IMR-90 (cell line): ENCODE measurements at places on chromosomes 7 and 10.

- no peaks in the 10 kb centered on the region for H3K4me1 ChIP-seq
- H3K4me3 ChIP-seq, result no peak overlapping the region
- no peaks in the 10 kb centered on the region for H3K27me3 ChIP-seq
- no peak overlapping the region for H3K27ac ChIP-seq
Measured at GRCh38 chr7:20596653-20597052, 18.8 kb upstream of the ABCB5 start.

DNA sequence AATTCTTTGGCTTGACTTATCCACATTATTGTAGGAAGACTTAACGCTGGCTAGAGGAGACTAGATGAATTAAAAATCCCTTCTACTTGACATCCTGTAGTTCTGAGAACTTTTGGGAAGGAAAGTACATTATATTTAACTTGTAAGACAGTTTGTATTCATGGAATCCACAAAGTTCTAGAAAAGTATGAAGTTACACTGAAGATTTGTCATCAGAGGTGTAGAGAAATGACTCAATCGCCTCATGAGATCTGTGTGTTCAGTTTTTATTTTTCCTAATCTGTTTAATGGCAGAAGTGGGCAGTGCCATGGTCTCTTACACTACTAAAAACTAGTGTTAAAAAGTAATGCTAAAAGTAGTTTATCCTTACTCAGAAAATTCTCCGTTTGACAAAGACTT lies 89.1 kb upstream of the SMIM30 start:
- no peaks in the 10 kb centered on the region for H3K36me3 ChIP-seq
- no peak for DNase-seq
- H3K4me1 ChIP-seq, result no peaks in the 10 kb centered on the region
- no peaks in the 10 kb centered on the region for H3K27me3 ChIP-seq

GRCh38 chr7:147570390-147570789 lies 1020.2 kb upstream of the C7orf33 start:
- no peaks in the 10 kb centered on the region for H3K27me3 ChIP-seq
- no peak overlapping the region for H3K4me3 ChIP-seq
- no peak overlapping the region for H3K27ac ChIP-seq
- H3K4me1 ChIP-seq, result no peaks in the 10 kb centered on the region

DNA sequence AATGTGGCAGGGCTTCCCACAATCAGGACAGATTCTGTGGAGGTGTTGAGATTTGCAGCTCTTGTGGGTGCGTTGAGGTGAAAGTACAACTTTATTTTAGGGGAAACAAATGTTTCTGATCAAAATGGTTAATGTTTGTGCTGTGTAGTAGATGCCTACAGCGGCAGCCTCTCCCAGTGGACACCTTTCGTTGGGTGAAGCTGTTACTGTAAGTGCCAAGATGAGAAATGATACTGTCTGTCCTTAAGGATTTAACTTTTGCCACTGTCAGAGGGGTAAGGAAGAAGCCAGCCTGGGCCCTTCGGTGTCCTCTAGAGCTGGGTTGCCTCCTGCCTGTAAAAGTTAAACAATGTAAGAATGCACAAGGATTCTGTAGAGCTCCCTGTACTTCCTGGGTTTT lies 27.9 kb downstream of the DOCK1 start:
- no peak overlapping the region for H3K4me3 ChIP-seq
- no peak overlapping the region for H3K27ac ChIP-seq
- no peak for DNase-seq
- H3K4me1 ChIP-seq, result peaks cover 22% of the 10 kb centered on the region
- H3K27me3 ChIP-seq, result no peaks in the 10 kb centered on the region

DNA sequence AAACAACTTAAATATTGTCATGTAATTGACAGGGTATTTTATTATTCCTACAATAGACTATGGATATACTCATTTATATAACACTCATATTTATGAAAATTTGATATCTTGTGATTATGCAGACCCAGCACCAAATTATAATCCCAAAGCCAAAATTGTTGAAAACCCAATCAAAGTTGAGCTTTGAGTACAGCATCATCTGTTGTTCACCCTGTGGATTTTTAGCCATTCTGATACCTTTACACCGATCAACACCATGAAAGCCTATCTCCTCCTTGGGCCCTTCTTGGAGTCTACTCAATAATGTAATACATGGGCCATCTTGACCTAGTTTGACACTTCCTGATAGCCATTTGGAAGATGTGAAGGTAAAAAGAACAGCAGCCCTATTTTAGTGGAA lies 49.5 kb downstream of the AASS start:
- no peak overlapping the region for H3K4me3 ChIP-seq
- H3K27ac ChIP-seq, result no peak overlapping the region
- no peak for DNase-seq

- H3K27me3 ChIP-seq, result no peaks in the 10 kb centered on the region
- no peak overlapping the region for H3K27ac ChIP-seq
- no peak overlapping the region for H3K4me3 ChIP-seq
- peak; percentile 53 for DNase-seq
- H3K4me1 ChIP-seq, result peaks cover 4% of the 10 kb centered on the region; the same call in 1 of the 2 replicates
- H3K36me3 ChIP-seq, result no peaks in the 10 kb centered on the region
Measured at GRCh38 chr7:80529362-80529761, 17.5 kb upstream of the GNAT3 start.

GRCh38 chr7:30980194-30980593 lies 16.4 kb downstream of the GHRHR start:
- no peak overlapping the region for H3K27ac ChIP-seq
- H3K36me3 ChIP-seq, result no peaks in the 10 kb centered on the region
- H3K4me1 ChIP-seq, result no peaks in the 10 kb centered on the region
- DNase-seq, result no peak

DNA sequence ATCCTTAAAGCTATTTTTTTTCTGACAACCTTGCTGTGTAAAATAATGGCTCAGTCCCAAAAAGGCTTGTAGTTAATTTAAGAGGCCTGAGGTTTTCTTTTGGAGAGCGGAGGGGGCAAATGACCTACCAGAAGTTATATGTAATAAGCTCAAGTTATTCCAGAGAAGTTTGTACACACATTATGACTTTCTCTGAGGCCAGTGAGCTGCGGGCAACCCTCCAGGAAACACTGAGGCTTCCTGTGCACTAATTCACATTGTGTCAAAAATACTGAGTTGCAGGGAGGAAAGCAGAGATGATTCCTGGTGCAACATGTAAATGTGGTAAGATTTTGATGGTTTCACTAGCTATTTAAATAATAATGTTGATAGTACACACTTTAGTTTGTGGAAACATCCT lies 188.6 kb downstream of the DIP2C start:
- DNase-seq, result peak; percentile 59
- H3K36me3 ChIP-seq, result peaks cover 1% of the 10 kb centered on the region; the same call in 1 of the 2 replicates
- H3K27me3 ChIP-seq, result no peaks in the 10 kb centered on the region

DNA sequence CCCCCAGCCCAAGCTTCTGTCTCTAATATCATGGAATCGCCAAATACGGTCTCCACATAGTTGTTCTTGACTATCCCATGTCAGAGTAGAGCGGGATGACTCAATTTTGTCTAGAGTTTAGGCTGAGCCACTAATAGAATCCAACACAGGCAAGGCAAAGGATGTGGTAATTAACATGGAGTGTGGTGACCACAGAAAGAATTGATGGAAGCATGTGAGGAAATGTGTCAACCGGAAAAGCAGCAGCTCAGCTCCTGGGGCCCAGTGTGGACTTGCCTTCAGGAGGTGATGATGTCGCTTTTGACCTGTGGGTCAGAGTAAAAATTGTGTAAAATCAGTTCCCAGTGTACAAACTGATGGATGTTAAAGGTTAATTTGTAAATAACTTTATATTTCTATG lies 139.3 kb upstream of the KLF6 start:
- H3K4me3 ChIP-seq, result no peak overlapping the region
- H3K4me1 ChIP-seq, result no peaks in the 10 kb centered on the region
- H3K27ac ChIP-seq, result 0 out of 2 replicates have a peak overlapping the region, but pooled peaks have one; percentile 14

DNA sequence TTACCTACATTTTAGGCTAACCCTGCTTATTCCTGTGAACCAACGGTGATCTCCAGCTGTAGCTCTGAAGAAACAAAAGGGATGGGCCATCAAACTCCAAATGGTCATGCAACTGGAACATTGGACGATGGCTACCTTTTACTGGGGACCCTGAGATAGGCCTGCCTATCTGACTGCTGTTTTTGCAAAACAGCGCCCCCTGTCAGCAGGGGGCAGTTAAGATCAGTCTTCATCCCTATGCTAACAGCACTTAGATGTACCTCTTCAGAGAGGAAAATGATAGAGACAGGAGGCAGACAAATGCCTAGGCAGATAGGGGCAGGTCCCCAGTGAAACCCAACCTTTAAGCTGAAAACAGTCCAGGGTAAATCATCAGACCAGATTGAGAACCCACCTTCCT lies 1085.4 kb upstream of the SORCS1 start:
- no peak overlapping the region for H3K27ac ChIP-seq
- no peaks in the 10 kb centered on the region for H3K36me3 ChIP-seq
- no peak for DNase-seq
- no peaks in the 10 kb centered on the region for H3K27me3 ChIP-seq
- no peaks in the 10 kb centered on the region for H3K4me1 ChIP-seq

GRCh38 chr10:124994573-124995473 lies 52.9 kb downstream of the ZRANB1 start:
- DNase-seq, result no peak
- H3K36me3 ChIP-seq, result peaks cover 79% of the 10 kb centered on the region
- H3K4me3 ChIP-seq, result no peak overlapping the region
- no peak overlapping the region for H3K27ac ChIP-seq
- H3K4me1 ChIP-seq, result peaks cover 10% of the 10 kb centered on the region

DNA sequence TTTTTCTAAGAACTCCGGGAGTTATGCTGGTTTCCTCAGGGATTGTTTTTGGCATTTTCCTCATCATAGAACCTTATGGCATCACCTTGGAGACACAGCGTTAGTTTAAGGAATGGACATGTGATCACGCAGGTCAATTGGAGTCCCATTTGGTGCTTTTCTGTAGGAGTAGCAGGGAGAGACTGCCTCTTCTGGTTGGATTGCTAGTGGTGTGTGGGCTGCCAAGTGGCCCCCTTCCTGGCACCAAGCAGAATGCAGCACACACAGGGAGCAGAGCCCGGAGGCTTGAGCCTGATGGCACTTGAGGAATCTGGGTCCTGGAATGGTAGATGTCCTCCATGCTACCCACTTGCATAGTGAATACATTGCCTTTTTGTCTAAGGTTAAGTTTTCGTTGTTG lies 57.9 kb downstream of the SDK1 start:
- no peaks in the 10 kb centered on the region for H3K4me1 ChIP-seq
- H3K4me3 ChIP-seq, result no peak overlapping the region
- H3K36me3 ChIP-seq, result no peaks in the 10 kb centered on the region

GRCh38 chr7:25860275-25861163 lies 291.5 kb upstream of the NFE2L3 start:
- no peak overlapping the region for H3K27ac ChIP-seq
- peaks cover 5% of the 10 kb centered on the region; the same call in 1 of the 2 replicates for H3K27me3 ChIP-seq
- H3K4me3 ChIP-seq, result no peak overlapping the region
- peak; percentile 24 for DNase-seq
- no peaks in the 10 kb centered on the region for H3K36me3 ChIP-seq
- H3K4me1 ChIP-seq, result no peaks in the 10 kb centered on the region

DNA sequence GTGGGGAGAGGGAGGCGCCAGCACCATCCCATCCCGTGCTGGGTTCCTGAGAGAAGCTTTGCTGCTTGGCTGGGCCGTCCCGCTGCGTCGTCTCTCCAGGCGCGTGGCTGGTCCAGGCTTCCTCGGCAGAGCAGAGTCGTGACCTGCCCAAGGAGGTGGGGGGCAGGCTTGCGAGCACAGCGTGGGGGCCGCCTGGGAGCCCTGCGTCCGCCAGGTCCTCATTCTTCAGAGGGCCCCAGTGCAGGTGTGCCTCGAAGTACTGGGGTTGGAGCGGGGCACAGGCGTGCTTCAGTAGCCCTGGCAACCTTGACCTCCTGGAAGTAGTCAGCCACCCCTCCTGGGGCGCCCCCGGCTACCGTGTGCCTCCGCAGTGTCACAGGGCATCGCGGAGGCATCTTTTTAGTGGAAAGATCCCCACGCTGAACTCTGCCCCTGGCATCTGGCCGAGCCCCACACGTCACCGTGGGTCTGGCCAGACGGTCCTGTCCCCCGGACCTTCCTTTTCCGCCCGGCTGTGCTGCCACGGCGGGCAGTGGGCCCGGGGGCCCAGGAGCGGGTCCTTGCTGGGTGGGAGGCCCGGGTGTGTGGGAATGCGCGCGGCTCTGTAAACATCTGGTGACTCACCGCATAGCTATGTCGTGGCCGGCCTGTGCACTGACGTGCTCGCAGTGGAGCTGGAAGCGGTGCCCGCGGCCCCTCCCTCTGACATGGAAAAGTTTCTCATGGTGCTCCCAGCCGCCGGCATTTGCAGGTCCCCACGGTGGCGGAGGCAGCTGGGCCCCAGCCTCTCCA lies 6.4 kb downstream of the MAFK start:
- H3K27ac ChIP-seq, result peak overlapping the region; percentile 96
- H3K36me3 ChIP-seq, result peaks cover 24% of the 10 kb centered on the region
- H3K27me3 ChIP-seq, result no peaks in the 10 kb centered on the region

- no peak for DNase-seq
- no peak overlapping the region for H3K27ac ChIP-seq
- no peak overlapping the region for H3K4me3 ChIP-seq
- no peaks in the 10 kb centered on the region for H3K36me3 ChIP-seq
Measured at GRCh38 chr7:29204491-29205272, 10.1 kb downstream of the CHN2 start.

GRCh38 chr7:158602905-158603772 lies 15.5 kb upstream of the PTPRN2 start:
- no peaks in the 10 kb centered on the region for H3K27me3 ChIP-seq
- H3K4me1 ChIP-seq, result no peaks in the 10 kb centered on the region
- peaks cover 3% of the 10 kb centered on the region; the same call in 1 of the 2 replicates for H3K36me3 ChIP-seq
- peak; percentile 63 for DNase-seq
- no peak overlapping the region for H3K27ac ChIP-seq
- H3K4me3 ChIP-seq, result no peak overlapping the region

GRCh38 chr10:102233997-102234396 lies 7.3 kb downstream of the PITX3 start:
- H3K27me3 ChIP-seq, result peaks cover 46% of the 10 kb centered on the region
- H3K4me1 ChIP-seq, result peaks cover 2% of the 10 kb centered on the region; the same call in 1 of the 2 replicates
- H3K36me3 ChIP-seq, result no peaks in the 10 kb centered on the region
- DNase-seq, result no peak

DNA sequence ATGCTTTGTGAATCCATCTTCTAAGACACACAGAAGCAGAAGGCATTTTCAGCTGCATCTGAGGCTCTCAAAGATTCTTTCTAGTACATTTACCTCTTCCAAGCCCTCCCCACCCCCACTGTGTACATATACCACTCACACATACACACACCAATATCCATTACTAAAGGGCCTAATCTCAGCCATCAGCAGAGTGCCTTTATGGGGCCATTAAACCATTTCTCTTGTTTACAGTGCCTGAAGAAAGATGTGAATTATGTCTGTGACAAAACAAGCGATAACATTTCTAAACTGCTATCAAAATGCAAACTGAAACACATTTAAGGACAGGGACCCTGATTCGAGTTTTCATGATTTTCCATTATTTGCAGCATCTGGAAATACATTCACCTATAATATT lies 40.0 kb downstream of the ETV1 start:
- no peaks in the 10 kb centered on the region for H3K36me3 ChIP-seq
- H3K4me3 ChIP-seq, result no peak overlapping the region
- peaks cover 2% of the 10 kb centered on the region; the same call in 1 of the 2 replicates for H3K4me1 ChIP-seq

DNA sequence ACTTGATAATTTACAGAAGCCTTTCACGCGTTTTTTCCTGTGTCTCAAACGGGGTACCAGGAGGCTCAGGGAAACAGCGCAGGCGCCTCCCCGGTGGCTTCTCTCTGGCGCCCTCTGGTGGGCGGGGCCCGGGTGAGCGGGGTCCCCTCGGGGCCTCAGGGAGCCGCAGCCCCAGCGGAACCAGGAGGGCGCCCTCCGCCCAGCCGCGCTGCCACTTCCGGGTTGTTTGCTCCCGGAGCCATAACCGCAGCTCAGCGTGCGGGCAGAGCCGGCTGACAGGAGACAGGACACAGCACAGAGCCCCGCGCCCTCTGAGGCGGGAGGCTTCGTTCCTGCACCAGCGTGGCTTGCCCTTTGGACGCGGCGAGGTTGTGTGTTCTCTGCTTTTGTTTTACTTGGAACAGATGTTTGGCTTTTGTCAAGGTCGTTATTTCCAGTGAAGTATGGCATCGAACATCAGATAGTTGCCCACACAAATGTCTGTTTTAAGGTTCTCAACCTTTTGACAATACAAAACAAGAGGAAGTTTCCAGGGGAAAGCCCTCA lies 6.9 kb upstream of the CYP2E1 start:
- H3K27ac ChIP-seq, result peak overlapping the region; percentile 53
- DNase-seq, result peak; percentile 30
- H3K27me3 ChIP-seq, result no peaks in the 10 kb centered on the region
